ENCODE measurements at places on chromosomes 7 and 10. TPM values are rescaled to one million over a fixed set of nuclear protein-coding genes. Genes with fewer than 3 reads are reported as not detected.

Gene LIPF
- total RNA-seq: not detected

Gene FFAR4
- total RNA-seq: 0.08 TPM

Gene MSS51
- total RNA-seq: 9.6 TPM

- peak; percentile 17 for DNase-seq
Observed at GRCh38 chr10:86083206-86083605, 283.4 kb downstream of the GRID1 start.

Gene ARHGAP19
- total RNA-seq: 4.4 TPM

GRCh38 chr10:128808921-128809440, 658.1 kb upstream of the MGMT start:
- no peak for DNase-seq

Gene CALML3
- total RNA-seq: not detected

DNA sequence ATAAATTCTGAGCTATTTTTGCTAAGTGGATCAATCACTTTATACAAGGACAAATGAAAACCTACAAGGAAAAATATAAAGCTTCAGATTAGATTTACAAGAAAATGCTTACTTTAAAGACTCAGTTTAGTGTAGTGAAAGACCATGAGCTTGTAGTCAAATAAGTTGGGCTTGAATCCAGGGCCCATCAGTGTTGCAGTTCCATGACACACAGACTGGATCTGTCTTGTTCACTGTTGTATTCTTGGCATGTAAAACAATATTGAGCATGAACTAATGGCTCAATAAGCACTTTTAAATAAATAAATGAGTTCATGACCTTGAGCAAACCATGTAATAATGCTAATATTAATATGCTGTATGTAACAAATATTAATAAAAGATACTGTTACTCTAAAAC, 164.6 kb upstream of the KCND2 start:
- no peak for DNase-seq

Gene ZNF239
- 1.7 TPM for total RNA-seq

- DNase-seq: no peak
Observed at GRCh38 chr7:106704000-106704840, 43.3 kb upstream of the CCDC71L start.

DNA sequence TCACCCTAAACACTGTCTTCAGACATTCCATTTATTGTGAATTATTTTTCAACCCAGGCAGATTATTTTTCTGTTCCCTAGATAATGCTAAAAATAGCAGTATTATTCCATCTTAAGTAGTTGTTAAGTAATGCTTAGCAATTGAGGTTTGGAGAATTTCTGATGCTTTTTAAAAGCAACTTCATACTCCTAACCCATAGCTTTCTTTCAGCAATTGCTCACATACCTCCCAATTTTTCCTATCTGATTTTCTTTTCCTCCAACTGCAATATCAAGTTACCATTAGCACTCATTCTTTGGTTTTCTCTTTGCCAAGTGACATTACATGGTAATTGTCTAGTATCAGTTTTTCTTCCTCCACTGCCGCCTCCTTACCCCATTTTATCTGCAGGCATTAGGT, 104.7 kb downstream of the GPR85 start:
- no peak for DNase-seq

DNA sequence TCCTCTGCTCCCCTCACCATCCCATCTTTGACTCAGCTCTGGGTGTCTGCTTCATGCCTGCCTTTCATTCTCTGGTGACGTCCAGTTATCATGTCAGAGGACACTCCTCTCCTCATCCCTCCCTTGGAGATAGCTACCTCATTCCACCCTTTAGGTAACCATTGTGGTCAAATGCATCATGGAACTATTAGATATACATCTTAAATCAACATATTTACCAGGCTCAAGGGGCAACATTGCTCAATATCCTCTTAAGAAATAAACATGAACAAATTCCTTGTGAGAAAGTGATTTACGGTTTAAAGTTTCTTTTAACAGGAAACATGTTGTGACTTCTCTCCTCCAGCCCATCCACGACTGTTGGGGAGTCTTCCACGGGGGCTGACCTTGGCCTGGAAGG, 511.6 kb upstream of the IGFBP3 start:
- DNase-seq: no peak

DNA sequence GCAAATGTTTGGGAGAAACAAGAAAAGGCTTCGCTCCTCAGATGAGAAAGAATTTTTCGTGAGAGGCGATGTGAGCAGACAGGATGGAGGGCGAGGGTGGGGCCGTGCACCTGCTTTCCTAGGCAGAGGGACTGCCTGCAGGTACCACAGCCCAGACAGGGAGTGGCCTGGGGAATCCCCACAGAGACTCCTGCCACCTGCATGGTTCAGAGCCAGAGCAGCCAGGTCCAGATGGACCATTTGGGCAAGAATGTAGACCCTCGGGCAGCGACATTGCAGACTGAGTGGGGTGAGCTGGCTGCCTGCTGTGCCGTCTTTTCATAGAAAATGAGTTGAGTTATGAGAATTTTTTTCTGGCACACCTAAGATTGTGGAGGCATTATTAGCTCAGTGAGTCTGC, 216.8 kb downstream of the SNX10 start:
- DNase-seq: no peak

Gene PRKAR1B
- 13.5 TPM for total RNA-seq

Gene TMEM184A
- total RNA-seq: 0.08 TPM

GRCh38 chr7:132590162-132590561, 13.9 kb upstream of the PLXNA4 start:
- DNase-seq: no peak

GRCh38 chr10:63595072-63595471, 73.9 kb downstream of the REEP3 start:
- DNase-seq: no peak

Gene ARHGAP22
- 4.4 TPM for total RNA-seq

Gene ZNF804B
- total RNA-seq: 0.05 TPM

Gene PPP1R3C
- total RNA-seq: 212 TPM

Gene NPY4R
- not detected for total RNA-seq

DNA sequence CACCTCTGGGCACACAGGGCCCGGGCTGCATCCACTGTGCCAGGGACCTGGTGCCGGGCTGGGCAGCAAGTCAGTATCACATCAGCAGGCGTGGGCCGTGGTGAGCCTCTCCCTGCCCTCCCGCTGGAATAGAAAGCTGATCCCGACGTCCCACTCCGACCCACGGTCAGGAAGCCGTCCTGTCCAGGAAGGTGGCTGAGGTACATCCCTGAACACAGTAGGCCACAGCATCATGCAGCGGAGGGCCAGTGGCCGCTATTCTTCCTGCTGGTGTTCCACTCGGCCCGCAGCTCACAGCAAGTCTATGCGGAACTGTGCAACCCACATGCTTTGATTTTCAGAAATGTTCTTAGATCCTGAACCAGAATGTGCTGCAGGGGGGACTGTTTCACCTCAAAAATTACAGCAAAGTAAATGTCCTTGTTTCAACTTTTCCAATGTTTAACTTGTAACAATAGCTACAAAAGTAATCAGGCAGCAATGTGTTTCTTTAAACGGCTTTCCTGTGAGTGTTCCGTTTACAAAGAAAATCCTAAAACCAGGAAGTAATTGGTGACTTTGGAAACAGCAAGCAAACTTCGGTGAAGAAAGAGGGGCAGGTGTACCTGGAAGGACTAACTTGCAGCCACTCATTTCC, 676 bp upstream of the GPR146 start:
- no peak for DNase-seq

GRCh38 chr10:96013956-96014355, 29.4 kb upstream of the CCNJ start:
- DNase-seq: no peak

DNA sequence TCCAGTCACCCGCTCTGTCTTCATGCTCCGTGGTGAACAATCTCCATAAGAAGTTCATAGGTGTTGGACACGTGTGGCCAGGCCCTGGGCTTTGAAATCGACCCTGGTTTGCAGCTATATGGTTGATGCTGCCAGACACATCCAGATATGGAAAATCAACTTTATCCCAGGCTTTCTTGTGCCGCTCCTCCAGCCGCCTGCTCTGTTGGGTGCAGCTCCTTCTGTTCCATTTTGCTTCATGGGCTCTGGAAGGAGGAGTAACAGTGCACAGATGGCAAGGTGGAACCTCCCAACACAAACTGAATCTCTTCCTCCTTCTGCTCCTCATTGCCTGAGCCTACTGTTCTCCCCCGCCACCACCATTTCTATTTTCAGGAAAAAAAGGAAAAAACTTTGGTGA, 44.7 kb downstream of the THNSL1 start:
- no peak for DNase-seq

Gene ARHGEF35
- total RNA-seq: 0.57 TPM

- DNase-seq: peak; percentile 86
Observed at GRCh38 chr7:42263971-42264370, 27.0 kb upstream of the GLI3 start.

GRCh38 chr7:35512716-35513115, 182.2 kb downstream of the HERPUD2 start:
- DNase-seq: no peak

- peak; percentile 90 for DNase-seq
Observed at GRCh38 chr7:106064771-106065574, 47.1 kb downstream of the SYPL1 start.

DNA sequence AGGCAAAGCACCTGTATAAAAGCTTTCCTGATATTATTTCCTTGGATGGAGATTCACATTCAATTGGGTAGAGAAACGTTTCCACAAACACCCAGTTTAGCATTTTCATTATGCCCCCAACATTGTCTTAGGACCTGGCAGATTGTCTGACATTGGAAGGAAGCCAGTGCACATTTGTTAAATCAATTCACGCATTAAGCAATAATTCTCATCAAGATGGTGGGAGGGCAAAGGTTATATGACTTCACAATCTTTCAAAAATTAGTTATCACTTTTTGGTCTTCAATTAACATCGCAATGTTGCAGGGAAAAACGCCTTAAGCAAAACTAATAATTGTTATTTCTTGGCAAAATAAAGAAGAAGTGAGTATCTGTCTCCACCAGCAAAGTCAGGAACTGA, 16.4 kb downstream of the OPALIN start:
- DNase-seq: no peak

- no peak for DNase-seq
Observed at GRCh38 chr7:30563326-30563942, 31.2 kb upstream of the GARS1 start.

GRCh38 chr7:106890952-106891351, 25.9 kb downstream of the PIK3CG start:
- DNase-seq: no peak

Gene EPO
- not detected for total RNA-seq

DNA sequence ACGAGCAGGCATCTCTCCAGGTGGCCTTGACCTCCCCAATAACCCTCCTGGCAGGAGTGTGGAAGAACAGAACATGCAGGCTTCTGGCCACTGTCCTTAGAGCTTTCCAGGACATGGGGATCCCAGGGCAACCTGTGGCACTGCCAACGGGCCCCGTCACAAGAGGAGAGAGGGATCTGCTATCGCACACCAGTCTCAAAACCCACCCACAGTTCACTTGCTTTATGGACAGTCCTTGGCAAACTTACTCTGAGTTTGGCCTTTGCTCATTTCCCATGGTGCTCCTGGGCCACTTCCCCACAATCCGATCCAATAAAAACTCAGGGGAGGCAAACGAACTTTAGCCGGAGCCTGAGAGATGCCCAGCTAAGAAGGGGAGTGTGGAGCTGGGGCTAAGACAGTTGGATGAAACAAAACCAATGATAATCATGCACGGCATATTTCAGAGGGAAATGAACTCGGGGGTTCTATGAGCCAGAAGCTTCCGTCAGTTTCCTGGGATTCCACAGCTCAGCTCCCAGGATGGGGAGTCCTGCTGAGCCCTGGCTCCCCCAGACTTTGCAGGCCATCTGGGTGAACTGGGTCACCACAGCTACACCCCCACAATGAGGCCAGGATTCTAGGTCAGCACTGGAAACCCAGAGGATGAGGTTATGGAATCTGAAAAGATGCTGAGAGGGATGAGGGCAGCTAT, 158.4 kb downstream of the NEURL1 start:
- no peak for DNase-seq

Gene PRKCQ
- total RNA-seq: 0.24 TPM

DNA sequence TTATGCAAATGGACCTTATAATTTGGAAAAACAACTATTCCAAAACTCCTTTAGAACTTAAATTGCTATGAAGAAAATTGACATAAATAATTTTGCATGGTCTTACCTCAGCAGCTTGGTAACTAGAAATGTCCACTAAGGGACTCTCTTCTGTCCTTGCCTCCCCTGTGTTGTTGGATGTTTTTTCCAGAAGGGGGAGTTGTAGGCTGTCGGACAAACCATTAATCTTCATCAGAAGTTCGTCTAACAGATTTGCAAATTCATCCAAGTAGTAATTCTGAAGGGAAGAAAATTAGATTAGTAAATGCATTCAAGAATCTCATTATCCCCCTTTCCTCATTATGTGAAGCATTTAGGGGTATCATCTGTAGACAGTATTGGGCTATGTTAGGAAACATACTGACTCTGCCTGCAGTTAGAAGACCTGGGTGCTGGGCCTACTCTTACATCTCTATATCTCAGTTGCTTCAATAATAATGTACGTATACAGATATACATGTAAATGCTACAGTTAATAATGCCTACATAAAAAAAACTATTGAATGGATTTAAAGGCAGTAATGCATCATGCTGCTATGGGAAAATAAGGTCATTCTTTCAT, 155.6 kb downstream of the PKD1L1 start:
- no peak for DNase-seq

DNA sequence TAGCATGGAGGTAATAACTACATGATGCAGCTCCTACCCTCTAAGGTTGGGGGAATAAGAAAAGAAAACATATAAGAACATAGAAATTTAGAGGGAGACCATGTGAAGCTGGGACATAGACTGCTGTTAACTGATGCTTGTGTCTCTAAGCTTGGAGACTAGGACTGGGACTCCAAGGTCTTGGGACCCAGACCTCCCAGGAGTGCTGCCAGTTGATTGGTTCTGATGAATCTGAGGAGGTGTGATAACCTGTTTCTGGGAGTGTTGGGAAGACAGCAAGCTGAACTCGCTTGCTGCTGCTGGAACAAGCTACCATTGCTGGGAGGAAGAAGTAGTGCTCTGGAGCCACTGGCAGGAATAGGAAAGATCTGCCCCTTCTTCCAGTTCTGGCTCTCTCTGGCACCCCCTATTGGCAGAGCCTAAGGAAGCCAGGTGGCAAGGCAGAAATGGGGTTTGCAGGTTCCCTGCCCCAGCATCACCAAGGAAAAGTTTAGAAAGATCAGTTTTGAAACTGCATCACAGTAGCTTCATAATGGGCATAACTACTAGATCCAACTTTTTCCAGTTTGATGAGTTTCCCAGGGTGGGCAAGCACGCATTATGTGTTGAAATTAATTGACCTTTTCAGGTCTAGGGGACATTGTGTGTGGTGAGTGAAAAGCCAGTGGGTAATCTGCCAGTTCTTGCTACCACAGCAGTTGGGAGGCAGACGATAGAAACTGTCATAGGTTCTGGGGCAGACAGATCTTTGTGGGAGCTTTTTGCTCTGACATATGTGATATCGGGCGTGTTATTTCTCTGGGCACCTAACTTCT, 140.7 kb downstream of the SND1 start:
- no peak for DNase-seq
